ENCODE measurements at places on chromosomes 4 and X.

GRCh38 chr4:188867796-188868195 is 728.6 kb downstream of the TRIML1 start:
- no peak for DNase-seq

DNA sequence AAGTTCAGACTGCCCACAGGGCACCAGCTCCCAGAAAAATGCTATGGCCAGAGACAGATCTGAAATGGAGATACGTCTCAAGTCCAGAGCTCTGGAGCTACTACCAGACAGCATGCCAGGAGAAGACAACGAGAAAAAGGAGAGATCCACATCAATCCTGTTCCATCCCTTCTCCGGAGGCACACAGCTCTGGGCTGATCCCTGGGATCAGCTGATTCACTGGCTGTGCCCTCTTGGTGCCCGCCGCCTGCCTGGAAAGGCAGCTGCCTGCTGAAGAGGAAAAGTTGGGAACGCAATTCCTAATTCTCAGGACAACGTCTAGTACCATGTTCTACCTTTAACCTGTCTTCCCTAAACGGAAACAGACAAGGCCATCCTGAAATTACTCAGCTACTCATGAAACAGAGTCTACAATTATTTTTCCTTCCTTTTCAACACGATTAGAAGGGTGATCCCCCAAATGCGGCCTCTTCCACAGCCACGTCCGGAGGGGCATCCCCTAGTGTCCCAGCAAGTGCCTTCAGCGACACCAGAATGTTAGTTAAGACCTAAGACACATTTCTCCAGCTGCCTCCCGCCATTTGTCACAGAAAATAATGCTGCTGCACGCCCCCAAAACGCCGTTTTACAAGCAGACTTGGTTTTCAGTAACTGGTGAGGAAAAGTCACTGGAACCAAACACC is 2.4 kb downstream of the ZFYVE28 start:
- DNase-seq = no peak

GRCh38 chr4:108940149-108940548 is 177.3 kb upstream of the ETNPPL start:
- DNase-seq = no peak

DNA sequence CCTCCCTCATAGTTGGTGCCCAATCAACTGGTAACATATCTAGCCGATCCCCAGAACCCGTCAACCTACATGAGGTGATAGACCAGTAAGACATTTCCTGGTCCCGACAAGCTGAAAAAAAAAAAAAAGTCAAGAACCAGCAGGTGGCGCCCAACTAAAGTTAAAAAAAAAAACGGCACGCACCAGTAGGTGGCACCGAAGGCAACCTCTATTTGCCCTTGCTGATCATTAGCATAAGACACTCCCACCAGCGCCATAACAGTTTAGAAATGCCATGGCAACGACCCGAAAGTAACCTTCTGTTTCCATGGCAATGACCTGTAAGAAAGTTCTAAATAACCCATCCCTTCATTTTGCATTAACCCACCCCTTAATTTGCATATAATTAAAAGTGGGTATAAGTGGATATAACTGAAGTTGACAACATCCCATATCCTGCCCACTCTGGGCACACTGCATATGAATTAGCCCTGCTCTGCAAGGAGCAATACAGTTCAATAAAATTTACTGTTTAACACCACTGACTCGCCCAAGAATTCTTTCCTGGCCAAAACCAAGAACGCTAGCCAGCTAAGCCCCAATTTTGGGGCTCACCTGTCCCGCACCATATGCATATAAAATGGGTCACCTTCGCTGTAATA is 83.9 kb upstream of the SPANXB1 start:
- no peak for DNase-seq

DNA sequence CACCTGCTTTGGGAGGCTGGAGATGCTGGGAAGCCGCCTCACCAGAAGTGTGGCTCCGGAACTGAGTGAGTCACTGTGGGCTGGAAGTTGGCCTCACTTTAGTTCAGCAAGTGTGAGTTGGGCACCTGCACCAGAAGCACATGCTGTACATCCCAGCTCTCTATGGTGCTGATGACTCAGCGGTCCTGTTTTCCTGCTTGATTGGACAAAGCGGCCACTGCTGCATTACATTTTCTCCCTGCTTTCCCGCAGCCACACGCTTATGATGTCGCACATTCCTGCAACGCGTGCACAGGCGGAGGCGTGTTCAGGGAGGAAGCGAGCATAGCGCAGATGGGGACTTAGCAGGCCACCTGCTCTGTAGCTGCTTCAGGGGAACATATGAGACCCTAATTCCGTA is 26.7 kb upstream of the CLDN34 start:
- no peak for DNase-seq

DNA sequence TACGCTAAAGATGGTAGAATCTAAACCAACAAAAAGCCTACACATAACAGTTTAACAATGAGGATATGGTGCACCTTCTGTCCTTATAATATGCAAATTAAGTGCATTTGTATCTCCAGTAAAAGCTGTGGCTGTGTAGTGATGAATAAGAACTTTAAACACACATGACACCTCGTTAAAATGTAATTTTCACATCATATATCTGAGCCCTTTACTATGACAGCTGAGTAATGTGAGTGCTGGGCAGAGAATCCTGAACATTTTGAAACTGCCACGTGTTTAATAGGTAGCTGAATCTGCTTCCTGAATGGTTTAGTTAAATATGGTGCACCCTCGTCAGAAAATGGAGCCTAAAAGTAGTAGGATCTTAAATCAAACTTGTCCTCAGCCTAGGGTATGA is 540.8 kb downstream of the ADGRL3 start:
- DNase-seq = no peak

- no peak for DNase-seq
Measured at GRCh38 chrX:124289443-124289842, 43.0 kb upstream of the TEX13D start.

DNA sequence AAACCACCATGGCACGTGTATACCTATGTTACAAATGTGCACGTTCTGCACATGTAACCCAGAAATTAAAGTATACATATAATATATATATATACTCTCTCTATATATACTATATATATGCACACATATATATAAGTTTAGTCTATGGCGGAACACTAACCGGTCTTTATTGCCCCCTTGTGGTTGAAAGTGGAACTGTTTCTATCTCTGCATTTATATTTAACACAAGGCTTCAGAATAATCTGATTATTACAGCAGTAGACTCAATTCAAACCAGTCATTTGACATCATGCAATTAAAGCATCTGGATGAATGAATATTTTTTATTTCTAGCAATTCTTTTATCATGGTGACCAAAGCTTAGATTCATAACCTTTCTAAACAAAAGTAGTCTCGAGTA is 14.6 kb downstream of the RAB9B start:
- DNase-seq = no peak

GRCh38 chr4:138062929-138063328 is 179.2 kb downstream of the SLC7A11 start:
- DNase-seq = no peak

- no peak for DNase-seq
Measured at GRCh38 chr4:31995943-31996901, 1276.1 kb downstream of the PCDH7 start.

DNA sequence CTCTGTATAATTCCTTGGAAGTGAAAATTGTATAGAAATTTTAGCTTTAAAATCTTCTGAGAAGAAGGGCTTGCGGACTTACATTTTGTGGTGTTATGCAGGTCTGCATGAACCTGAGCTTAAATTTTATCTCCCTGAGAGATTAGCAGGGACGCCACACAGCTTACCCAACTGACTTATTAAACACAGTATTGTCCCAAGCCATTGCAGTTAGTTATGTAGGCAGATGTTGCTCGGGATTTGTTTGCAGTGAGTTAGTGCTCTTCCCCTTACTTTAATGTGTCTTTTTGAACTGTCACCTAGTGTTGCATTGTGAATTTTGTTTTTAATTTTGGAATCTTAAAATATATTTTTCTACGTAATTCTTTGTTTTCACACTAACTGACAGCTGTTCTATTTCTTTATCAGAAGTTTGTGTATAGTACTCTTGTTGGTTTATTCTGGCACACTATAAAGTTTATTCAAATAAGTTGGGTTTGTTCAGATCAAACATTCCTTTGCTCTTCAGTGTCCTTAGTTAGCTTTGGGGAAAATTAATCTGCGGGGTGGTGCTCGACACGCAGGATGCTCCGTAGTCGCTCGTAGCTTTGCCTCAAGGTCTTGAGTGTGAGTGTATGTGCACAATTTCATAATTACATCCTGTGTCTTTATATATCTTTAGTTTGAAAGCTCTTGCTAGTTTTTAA is 145.4 kb downstream of the STIM2 start:
- DNase-seq = no peak

DNA sequence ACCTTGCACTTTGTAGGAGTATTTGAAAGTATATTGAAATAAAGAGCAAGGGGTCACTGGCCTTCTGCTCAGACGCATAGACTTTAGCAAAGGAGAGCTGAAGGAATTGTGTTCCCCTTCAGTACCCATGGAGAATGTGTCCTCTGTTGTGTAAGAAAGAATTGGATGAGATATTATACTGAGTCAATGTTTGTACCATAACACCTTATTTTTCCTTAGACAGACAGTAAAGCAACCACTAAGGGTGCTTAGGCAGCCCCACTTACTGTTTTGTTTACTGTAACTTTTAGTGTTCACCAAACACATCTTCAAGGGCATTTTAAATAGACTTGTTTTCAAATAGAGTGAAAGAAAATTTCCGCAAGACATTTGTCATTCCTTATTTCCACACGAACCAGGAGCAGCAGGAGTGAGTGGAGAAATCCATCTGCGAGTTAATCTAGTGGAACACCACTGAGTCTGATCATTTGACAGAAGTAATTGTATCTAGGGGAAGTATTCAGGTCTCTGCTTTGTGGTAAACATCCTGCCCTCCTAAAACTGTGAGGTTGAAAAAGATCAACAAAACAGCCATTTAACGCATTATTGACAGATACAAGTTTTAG is 89.5 kb downstream of the SLIT2 start:
- DNase-seq = no peak

DNA sequence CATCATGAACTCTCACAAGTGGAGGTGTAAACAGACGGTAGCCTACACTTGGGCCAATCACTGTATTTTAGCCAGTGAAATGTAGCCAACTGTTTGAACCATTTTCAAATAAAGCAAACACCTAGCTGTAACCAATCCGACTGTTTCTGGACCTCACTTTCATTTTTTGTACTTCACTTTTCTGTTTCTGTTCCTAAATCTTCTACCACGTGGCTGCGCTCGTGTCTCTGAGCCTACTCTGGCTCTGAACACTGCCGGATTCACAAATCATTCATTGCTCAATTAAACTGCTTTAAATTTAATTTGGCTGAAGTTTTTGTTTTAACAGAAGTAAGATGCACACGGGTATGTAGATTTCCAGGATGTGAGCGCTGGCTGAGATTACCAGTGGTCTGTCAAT is 319.1 kb downstream of the RAPGEF2 start:
- no peak for DNase-seq

GRCh38 chr4:54940996-54941865 is 184.2 kb downstream of the KDR start:
- no peak for DNase-seq

DNA sequence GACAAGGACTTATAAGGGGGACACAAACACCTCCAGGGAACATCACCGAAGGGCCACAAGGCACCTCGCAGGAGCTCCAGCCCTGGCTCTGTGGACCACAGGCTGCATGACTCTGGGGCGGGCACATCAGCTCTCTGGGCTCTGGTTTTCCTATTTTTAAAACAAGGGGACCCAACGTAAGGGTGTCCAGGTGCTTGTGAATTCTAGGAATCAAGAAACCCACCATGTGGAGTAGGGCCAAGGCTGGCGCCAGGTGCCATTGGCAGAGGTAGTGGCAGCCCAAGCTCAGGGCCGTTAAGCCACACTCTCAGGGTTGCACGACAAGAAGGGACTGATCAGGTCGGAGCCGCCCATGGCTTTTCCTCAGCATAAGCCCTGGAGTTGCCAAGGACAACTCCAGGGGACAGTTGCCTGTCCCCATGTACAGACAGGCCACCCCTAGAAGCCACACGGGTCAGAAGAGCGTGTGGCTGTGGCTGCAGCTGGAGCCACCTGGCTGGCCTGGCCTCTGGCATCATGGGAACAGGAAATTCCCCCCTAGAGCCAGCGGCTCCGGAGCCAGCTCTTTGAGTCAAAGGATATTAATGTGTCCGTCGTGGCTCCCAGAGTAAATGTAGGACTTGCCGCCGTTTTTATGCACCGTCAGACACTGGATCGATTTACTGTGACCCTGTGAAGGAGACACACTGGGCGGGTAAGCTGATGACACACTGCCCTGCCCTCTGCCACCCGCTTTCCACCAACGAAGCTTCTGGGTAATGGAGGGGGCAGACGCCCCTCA is 32.5 kb downstream of the WDR1 start:
- DNase-seq = no peak

DNA sequence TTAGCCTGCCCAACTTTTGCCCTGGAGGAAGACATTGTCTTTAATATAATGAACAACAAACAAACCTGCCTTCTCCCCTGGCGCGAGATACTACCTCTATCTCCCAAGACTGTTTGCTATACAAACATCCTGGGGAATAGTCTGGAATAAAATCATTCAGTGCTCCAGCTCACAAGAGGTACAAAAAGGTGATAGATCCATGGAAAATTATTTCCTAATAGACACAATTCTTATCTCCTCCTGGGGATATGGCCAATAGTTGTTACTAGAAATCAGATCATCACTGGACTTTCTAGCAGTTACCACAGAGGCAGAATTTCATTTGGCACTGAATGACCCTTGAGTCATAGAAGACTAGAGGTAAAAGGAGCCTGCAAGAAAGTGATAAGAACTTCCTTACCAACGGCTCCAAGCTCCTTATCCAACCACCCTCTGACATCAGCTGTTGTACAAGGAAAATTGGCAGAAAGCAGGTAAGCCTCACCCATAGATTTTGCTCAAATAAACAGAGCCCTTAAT is 38.1 kb downstream of the MID1 start:
- no peak for DNase-seq

DNA sequence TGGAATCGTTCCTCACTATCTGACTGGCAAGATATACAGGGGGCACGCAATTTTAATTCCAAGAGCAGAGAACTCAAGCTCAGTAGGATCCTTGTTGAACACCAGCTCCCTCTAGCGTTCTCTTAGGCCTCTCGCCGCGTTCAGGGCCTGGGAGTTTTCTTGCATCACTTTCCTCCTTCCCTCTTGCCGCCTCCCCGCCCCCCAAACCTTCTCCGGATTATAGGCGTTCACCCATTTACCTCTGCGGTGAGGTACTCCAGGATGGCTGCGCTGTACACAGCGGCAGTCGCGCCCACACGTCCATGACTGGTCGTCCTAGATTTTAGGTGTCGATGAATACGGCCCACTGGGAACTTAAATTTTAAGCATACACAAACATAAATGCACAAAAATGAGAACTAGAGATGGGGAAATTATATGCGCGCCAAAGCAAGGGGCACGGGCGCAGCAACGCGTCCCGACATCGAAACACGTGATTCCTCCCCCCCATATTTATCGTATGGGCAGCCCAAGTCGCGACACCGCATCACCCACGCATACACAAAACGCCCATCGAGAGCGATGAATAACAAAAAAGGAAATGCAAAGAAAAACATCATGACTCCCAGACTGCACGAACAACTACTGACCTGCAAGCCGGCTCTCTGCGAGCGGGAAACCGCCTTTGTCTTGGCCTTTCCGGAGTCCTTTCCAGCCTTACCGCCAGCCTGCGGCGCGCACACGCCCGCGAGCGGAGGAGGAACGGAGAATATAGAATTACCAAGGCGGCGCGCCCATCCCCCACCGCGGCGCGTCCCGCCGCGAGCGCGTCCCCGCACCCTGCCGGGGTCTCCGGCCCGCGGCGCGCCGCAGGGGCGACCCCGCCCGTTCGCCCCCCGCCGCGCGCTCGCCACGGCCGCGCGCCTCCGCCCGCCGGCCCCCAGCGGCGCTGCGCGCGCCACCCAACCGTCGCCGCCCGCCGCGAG is 759 bp downstream of the H2AZ1 start:
- DNase-seq = peak; percentile 62

- DNase-seq = no peak
Measured at GRCh38 chr4:23577398-23577797, 312.4 kb downstream of the PPARGC1A start.
